Dermis lymphatic vessel endothelial cell (primary cell): ENCODE measurements at places on chromosomes 7 and 10. TPM values are rescaled to one million over a fixed set of nuclear protein-coding genes. Genes with fewer than 3 reads are reported as not detected.

AKR1D1 gene
- total RNA-seq, result not detected in 2 replicates

SLIT1 gene
- total RNA-seq, result under 0.01 TPM in 1 of 2 replicates, not detected in the other

PPP1R17 gene
- total RNA-seq, result not detected in 2 replicates

NEURL1 gene
- 0.09 and 0.11 TPM in 2 replicates for total RNA-seq

TMEM225B gene
- 0.11 TPM in 1 of 2 replicates, not detected in the other for total RNA-seq

MMP21 gene
- total RNA-seq, result 1.1 TPM in 2 replicates

EIF4H gene
- total RNA-seq, result 300 and 465 TPM in 2 replicates

PFKP gene
- total RNA-seq, result 153 and 176 TPM in 2 replicates

PNLIPRP2 gene
- not detected in 2 replicates for total RNA-seq

ZNF777 gene
- 2.5 and 3.3 TPM in 2 replicates for total RNA-seq

TAS2R41 gene
- not detected in 2 replicates for total RNA-seq

SP8 gene
- total RNA-seq, result not detected in 2 replicates

CFAP69 gene
- 0.76 and 3.0 TPM in 2 replicates for total RNA-seq

CYP2E1 gene
- total RNA-seq, result 0.26 TPM in 1 of 2 replicates, not detected in the other

ASB10 gene
- not detected in 2 replicates for total RNA-seq

TMEM236 gene
- total RNA-seq, result 0.17 and 0.43 TPM in 2 replicates

CCDC71L gene
- 71.6 and 97.4 TPM in 2 replicates for total RNA-seq

NRCAM gene
- total RNA-seq, result 0.60 and 1.2 TPM in 2 replicates

SCART1 gene
- 0.54 and 0.60 TPM in 2 replicates for total RNA-seq

VSTM4 gene
- 0.65 and 2.8 TPM in 2 replicates for total RNA-seq

WEE2 gene
- total RNA-seq, result under 0.01 and 0.11 TPM in 2 replicates

TMEM130 gene
- total RNA-seq, result not detected in 2 replicates

MEOX2 gene
- 1.8 and 6.2 TPM in 2 replicates for total RNA-seq

PAPOLB gene
- 0.11 and 0.60 TPM in 2 replicates for total RNA-seq

ZNF727 gene
- 0.26 TPM in 1 of 2 replicates, not detected in the other for total RNA-seq

KMT2C gene
- total RNA-seq, result 35.5 and 40.2 TPM in 2 replicates

GPRIN2 gene
- total RNA-seq, result not detected in 2 replicates

COL1A2 gene
- total RNA-seq, result 5.8 and 34.4 TPM in 2 replicates

FAM25G gene
- total RNA-seq, result not detected in 2 replicates

TRPV5 gene
- total RNA-seq, result not detected in 2 replicates

ETV1 gene
- 5.6 and 13.9 TPM in 2 replicates for total RNA-seq

TDRD1 gene
- under 0.01 TPM in 1 of 2 replicates, not detected in the other for total RNA-seq

MLXIPL gene
- total RNA-seq, result not detected in 2 replicates

FKBP6 gene
- not detected in 2 replicates for total RNA-seq
